ENCODE measurements at places on chromosomes 2 and 18.

DNA sequence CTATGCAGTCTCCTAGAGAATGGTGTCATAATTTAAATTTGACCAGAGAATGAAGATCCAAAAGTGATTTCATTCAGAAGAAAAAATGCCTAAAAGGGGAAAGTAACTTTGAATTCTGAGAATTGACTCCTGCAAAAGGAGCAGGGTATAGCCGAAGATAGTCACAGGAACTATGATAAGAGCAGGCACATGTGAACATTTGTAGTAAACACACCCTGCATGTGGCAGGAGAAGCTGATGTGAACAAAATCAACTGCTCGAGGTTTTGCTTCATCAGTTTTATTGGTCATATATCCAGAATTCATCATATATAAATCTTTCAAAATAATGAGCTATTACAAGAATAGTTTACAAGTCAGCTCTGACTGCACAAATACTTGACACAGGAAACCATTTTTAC, 14.0 kb downstream of the MCFD2 start:
- ATAC-seq = no peak

GRCh38 chr2:13474538-13474937, 757.8 kb downstream of the TRIB2 start:
- no peak for ATAC-seq

- ATAC-seq = no peak
These were observed 5.2 kb upstream of the DNAJB2 start for GRCh38 chr2:219273937-219274336.

DNA sequence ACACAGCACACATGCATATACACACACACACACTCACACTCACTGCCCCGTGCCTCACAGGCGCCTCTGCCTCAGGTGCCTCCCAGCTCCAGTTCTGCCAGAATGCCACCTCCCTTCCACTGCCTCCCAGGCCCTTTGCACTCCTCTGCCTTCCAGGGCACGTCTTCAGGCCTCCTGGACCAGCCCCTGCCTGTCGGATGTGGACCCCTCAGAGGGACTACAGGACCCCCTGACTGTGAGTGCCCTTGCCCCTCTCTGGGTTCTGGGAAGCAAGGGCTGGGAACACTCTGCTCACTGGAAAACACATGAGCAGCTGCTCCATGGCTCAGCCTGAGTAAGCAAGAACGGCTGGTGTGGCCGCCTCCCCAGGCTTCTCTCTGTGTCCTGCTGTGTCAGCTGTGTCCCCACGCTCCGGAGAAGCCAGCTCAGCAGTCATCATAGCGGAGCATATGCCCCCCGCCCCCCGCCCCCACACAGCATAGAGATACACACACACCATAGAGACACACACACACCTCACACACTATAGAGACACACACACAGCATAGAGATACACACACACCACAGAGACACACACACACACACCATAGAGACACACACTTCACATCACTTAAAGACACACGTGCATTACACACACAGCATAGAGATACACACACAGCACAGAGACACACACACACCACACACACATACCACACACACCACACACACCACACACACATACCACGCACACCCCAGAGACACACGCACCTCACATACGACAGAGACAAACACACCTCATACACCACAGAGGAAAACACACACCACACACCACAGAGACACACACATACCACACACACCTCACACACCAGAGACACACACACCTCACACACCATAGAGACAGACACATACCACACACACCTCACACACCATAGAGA, 271.3 kb downstream of the CYRIA start:
- ATAC-seq = no peak

- ATAC-seq = peak; percentile 85
These were observed 169.7 kb upstream of the NOSTRIN start for GRCh38 chr2:168632709-168633121.

- no peak for ATAC-seq
These were observed 232.0 kb upstream of the PARD3B start for GRCh38 chr2:204313256-204313655.

- no peak for ATAC-seq
These were observed 106.9 kb upstream of the GAREM1 start for GRCh38 chr18:32577561-32577960.

- ATAC-seq = no peak
These were observed 203.5 kb downstream of the DPP4 start for GRCh38 chr2:161870401-161870930.

DNA sequence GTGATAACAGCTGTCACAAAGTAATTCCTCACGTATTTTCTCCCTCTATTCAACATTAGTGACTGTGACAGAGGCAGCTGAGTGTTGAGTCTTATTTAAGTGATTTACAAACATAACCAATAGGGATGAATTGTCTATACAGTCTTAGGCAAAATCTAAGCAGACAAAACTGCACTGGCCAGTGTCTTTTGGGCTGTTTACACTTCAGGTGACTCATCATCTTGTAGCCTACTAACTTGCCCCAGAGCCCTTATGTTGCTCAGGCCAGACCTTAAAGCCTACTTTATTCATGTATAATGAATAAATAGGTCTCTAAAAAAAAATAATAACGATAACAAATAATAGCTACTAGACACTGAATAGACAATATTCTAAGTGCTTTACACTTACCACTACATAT, 17.2 kb downstream of the THOC1 start:
- ATAC-seq = no peak

GRCh38 chr2:121888189-121888557, 132.7 kb downstream of the TSN start:
- ATAC-seq = peak; percentile 53

DNA sequence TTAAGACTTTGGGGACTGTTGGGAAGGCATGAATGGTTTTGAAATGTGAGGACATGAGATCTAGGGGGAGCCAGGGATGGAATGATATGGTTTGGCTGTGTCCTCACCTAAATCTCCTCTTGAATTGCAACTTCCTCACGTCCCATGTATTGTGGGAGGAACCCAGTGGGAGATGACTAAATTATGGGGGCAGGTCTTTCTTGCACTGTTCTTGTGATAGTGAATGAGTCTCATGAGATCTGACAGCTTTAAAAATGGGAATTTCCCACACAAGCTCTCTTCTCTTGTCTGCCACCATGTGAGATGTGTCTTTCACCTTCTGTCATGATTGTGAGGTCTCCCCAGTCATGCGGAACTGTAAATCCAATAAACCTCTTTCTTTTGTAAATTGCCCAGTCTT, 11.5 kb upstream of the MBP start:
- no peak for ATAC-seq

GRCh38 chr2:12720278-12720620, 3.5 kb downstream of the TRIB2 start:
- ATAC-seq = no peak

DNA sequence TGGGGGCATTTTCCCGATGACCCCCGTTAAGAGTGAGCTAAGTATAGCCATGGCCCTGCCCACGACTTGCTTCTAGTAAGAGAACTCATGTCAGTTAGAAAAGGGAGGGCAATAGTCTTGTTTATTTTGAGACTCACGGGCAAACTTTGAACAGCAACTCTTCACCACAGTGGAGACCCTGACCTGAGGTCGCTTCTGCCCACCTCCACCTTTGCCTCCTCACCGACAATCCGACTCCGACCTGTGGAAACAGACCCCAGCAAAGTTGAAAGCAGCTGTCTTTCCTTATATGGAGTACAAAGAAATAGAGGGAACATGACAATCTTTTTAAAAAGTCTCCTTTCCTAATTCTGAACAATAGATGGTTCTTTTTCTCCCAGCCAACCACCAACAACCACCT, 155.0 kb upstream of the GCFC2 start:
- ATAC-seq = no peak

GRCh38 chr2:144603334-144603733, 83.4 kb upstream of the ZEB2 start:
- no peak for ATAC-seq

DNA sequence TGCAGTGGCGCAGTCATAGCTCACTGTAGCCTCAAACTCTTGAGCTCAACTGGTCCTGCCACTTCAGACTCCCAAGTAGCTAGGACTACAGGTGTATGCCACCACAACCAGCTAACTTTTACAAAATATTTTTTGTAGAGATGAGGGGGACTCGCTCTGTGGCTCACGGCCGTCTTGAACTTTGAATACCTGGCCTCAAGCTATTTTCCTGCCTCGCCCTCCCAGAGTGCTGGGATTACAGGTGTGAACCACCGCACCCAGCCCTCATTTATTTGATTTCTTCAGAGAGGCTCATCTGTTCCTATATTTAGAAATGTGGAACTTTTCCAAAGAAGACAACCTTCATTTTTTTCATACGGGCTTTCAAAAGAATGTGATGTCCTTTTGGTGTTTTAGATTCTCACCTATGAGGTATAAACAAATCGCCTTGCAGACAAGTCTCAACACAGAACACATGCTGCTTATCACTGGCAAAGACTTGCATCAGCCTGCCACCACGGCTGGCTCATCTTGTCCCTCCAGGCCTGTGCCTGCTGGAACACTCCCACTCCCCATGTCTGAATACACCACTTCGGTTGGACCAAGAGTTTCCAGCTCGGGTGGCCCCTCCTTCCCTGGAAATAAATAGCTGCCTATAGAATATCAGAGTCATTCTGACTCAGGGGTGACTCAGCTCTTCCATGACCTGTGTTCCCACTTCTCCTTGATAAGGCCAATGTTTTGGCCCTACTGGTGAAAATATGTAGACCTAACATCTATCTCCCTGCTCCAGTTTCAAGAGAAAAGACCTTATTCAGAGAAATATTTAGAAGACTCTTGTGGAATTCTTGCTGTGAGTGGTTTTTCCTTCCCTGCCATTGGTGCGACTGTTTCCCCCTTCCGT, 202.6 kb downstream of the TGIF1 start:
- peak; percentile 96 for ATAC-seq

DNA sequence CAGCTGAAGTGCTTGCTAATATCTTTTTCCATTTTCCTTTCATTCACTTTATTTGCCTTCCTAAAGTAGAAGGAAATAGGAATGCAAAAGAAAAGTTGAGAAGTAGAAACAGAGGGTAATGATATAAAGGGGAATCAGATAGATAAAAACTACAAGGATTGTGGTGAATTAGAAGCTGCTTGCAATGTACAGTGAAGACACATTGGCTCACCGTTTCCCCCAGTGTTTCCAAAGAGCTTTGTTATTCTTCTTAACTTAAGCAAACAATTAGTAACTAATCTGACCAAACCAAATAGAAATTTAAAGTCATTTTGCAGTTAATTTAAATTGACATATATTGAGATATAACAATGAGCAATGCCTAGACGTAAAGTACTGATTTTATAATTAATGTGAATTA, 63.4 kb downstream of the RELCH start:
- ATAC-seq = no peak

GRCh38 chr2:76120176-76120575, 409.5 kb upstream of the GCFC2 start:
- no peak for ATAC-seq

DNA sequence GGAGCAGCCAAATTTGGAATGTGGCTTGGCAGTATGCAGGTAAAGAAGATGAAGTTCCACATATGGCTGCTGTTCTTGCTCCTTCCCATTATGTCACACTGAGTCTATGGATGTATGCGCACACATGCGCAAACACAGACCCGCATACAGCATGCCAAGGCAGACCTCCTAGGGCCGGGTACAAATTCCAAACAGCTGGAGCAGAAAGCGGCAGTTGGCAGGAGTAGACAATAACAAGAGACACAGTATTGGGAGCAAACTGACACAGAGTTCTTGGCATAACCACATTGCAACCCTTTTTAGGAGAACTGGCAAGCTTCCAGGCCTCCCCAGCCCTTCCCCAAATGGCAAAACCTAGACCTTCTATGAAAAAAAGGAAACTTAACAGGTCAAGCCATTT, 268.9 kb downstream of the SP3 start:
- ATAC-seq = no peak

DNA sequence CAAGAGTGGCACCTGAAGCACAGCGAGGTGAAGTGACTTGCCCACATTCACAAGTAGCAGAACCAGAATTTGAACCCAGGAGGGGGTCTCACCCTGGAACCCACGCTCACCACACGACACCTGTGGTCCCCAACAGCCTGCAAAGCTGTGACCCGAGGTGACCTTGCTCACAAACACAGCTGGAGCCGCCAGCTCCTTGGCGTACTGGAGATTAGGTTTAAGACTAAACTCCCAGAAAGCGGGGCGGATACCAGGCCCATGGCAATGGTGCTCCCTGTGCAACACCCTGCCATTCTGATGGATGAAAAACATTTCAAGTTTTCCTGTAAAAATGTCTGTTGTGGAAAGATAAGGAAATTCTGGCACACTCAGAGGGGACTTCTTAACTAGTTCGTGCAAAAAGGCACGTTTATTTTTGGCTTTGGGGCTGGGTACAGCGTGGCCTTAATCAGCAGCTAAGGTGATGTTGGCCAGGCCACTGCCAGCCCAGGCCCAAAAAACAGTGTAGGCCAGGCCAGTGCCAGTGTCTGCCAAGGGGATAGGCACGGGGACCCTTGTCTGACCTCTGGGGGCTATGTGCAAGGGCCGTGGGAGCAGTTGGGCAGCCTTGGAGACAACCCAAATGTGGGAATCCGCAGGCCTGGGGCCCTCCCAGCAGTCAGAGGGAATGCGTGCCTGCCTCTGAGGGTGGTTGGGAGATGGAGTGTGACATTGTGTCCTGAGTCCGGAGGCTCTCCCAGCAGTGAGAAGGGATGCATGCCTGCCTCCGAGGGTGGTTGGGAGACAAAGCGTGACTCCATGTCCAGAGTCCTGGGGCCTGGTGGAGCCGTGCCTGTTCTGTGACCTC, 185.0 kb upstream of the HS6ST1 start:
- no peak for ATAC-seq

- peak; percentile 96 for ATAC-seq
These were observed 63.0 kb upstream of the TWIST2 start for GRCh38 chr2:238784671-238785527.

DNA sequence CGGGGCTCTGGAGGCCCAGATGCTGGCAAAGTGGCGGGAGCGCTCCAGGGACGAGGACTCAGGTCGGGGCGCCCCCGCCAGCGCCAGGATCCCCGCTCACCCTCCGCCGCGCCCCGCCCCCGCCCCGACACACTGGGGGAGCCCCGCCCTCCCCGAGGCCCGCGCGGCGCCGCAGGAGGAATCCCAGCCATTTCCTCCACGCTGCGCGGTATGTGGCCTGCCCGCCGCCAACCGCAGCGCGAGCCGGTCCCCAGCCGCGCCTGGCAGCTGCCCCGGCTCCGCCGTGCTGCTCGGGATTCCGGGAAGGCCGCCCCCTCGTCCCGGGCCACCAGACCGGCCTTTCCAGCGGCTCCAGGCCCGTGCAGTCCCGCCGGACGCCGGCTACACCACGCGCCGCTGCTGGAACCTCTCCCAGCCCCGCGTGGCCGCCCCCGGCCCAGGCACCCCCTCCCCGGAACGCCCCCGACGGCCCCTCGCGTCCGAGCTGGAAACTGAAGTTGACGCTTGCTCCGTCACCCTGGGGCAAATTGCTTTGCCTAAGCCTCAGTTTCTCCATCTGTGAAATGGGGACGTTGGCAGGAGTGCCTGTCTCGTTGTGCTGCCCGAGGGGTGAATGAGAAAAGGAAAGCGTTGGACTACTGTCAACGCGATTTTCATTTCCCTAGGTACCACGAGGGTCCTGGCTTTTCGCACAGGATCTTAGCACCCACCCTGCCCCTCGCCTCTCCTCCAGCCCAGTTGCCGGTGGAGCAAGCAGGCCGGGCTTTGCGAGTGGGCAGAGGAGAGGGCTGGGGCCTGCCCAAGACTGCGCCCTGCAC, 53.6 kb downstream of the PKDCC start:
- no peak for ATAC-seq
